ENCODE measurements at places on chromosomes 4 and X.

- H3K27me3 ChIP-seq, result peaks cover 3% of the 10 kb centered on the region
- no peak overlapping the region for H3K27ac ChIP-seq
- DNase-seq, result no peak
- peaks cover 5% of the 10 kb centered on the region for H3K36me3 ChIP-seq
- no peak overlapping the region for H3K4me3 ChIP-seq
- H3K4me1 ChIP-seq, result no peaks in the 10 kb centered on the region
Observed at GRCh38 chrX:13153796-13154195, 109.4 kb upstream of the FAM9C start.

DNA sequence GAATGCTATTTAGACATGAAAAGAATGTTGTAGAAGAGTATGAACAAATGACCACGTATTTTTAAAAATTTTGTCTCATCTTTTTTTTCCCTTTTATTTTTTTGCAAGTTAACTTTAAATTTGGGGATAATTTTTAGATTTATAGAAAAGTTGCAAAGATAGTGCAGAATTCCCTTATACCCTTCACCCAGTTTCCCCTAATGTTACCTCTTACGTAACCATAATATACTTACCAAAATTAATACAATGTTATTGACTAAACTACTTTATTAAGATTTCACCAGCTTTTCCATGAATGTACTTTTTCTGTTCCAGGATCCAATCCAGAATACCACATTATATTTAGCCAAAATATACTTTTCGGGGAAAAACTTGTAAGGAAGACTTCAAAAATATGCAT is 12.3 kb downstream of the CHRNA9 start:
- H3K4me3 ChIP-seq, result no peak overlapping the region
- H3K36me3 ChIP-seq, result peaks cover 2% of the 10 kb centered on the region
- no peak for DNase-seq
- no peak overlapping the region for H3K27ac ChIP-seq
- peaks cover 3% of the 10 kb centered on the region for H3K27me3 ChIP-seq

GRCh38 chr4:94531991-94532789 is 80.4 kb downstream of the PDLIM5 start:
- H3K27me3 ChIP-seq, result no peaks in the 10 kb centered on the region
- H3K36me3 ChIP-seq, result no peaks in the 10 kb centered on the region
- no peak for DNase-seq

- H3K27ac ChIP-seq, result no peak overlapping the region
- H3K36me3 ChIP-seq, result no peaks in the 10 kb centered on the region
- H3K27me3 ChIP-seq, result no peaks in the 10 kb centered on the region
- H3K4me1 ChIP-seq, result no peaks in the 10 kb centered on the region
- no peak overlapping the region for H3K4me3 ChIP-seq
Observed at GRCh38 chr4:54902271-54902670, 223.1 kb downstream of the KDR start.
